ENCODE measurements at places on chromosomes 6 and 20.

- DNase-seq, result peak; percentile 94
Observed at GRCh38 chr6:27019651-27020552, 227.6 kb upstream of the PRSS16 start.

DNA sequence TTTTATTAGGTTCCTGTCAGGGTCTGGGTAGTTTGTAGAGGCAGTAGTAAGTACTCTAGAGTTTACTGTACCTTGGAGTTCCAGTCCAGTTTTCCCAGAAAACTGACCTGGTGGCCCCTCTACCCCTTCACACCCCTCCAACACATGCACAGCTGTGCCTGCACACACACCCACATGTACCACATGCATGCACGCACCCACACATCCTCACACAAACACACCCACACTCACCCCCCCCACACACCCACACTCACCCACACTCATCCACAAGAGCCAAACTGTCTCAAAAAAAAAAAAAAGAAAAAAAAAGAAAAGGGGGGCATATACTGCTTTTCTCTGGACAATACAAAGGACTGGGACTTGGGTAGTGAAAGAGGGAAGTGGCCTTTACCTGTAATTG, 570.5 kb downstream of the QKI start:
- DNase-seq, result no peak

DNA sequence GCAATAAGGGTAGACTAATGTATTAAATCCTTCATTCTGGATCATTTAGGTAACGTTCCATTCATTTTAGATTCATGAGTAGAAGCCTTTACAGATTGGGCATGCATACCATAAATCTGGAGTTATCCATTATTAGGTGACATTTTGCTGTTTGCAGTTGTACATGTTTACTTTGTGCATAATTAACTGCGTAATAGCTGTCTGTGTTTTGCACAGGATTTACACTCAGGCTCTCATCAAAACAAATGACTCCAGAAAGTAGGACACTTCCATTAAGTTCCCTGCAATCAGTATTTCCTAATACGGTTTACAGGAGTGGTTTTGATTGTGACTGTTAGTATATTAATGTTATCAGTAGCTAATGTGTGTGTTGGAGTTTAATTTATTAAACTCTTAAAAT, 997.4 kb downstream of the HACE1 start:
- DNase-seq, result no peak

DNA sequence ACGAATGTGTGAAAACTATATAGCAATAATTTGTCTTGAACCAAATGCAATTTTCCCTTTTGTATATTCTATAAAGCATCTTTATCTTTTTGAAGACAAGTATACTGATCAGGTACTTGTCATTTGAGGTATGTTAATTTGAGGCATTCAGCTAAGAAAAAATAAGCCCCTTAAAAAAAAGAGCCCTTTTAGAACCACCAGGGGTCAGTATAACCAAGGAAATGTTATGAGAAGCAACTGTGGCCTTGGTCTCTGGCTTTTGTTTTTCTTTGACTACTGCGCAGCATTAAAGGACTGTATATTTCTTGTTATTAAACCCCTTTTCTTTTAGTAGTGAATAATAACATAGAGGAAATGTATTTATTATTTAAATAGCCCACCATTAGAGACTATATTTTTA, 43.1 kb downstream of the CD109 start:
- DNase-seq, result peak; percentile 56

GRCh38 chr20:62178316-62179161, 4.3 kb upstream of the MTG2 start:
- DNase-seq, result no peak

GRCh38 chr20:53405139-53405538, 188.5 kb downstream of the ZNF217 start:
- no peak for DNase-seq

DNA sequence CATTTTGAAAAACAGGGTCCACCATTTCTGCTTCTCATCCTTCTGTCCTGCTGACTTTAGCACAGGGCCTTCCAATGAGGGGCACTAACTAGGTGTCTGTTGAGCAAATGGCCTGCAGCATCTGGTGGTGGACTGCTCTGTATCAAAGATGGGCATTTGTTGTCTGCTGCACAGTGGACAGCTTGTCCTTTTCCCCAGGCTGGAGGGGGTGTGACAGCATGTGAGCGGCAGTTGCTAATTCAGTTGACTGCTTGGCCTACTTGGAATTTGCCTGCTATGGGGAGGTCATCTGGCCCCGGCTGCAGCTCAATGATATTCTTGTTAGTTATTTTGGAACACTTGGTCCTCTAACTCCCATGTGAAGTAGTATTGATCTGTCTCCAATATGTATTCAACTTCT, 93.7 kb downstream of the SH3BGRL2 start:
- DNase-seq, result no peak

GRCh38 chr6:41901882-41902519, 6.8 kb upstream of the USP49 start:
- no peak for DNase-seq

DNA sequence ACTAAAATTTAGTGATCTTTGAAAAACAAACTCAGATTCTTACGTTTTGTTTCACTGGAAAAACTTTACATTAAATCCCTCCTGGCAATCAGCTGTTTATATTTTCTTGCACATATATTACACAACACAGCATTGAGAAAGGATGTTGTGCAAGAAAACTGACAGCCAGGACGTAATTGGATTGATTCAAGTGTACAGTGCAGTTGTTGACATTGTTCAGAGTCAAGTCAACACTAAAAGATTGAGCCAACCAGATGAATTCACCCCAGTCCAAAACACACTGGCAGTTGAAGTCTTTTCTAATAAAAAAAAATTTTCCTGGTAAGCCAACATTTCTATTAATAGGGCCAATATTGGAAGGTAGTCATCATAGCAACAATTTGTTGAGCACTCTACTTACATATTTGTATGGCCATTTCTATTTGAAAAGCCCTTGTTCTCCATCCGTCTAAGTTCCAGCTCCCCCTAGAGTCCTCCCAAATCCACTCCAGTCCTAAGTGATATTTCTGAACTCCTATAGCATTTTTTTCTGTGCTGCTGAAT, 20.9 kb upstream of the VNN1 start:
- DNase-seq, result peak; percentile 16

- DNase-seq, result no peak
Observed at GRCh38 chr6:111722179-111722731, 116.6 kb upstream of the TRAF3IP2 start.

DNA sequence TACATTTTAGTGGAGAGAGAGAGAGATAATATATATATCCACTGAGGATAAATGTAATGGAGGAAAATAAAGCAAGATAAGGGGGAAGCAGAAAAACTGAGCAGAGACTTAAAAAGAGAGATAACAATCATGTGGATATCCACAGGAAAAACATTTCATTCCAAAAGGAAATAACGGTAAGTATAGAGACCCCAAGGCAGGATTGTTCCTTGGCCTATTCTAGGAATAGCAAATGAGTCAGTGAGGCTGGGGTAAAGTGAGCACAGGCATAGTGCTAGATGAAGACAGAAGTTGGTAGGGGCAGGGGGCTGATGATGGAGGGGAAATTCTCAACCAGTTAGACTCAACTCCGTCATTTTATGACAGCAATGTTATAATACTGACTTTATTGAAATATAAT, 11.2 kb downstream of the CDC40 start:
- no peak for DNase-seq

GRCh38 chr20:35296101-35296554, 3.9 kb upstream of the FAM83C start:
- no peak for DNase-seq

Data from Caco-2 (cell line).